AG04450 (cell line): ENCODE measurements at places on chromosomes 6 and 20.

DNA sequence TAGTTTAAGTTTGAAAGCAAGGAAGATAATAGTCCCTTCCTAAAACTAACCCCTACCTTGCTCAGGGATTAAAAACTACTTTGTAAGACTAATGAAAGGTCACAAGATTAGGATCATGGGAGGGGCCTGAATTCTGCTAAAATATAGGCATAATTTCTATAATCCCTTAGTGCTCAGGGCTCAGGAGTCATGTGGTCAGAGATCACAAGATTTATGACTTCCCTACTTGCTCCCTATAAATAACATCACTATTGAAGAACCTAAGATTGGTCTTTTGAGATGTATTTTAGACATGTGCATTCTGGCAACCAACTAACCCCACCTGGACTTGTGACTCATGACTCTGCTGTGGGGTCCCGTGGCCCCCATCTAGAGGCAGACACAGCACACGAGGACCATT, 81.1 kb downstream of the STMND1 start:
- no peak for DNase-seq

GRCh38 chr6:5308066-5308465, 46.8 kb downstream of the FARS2 start:
- DNase-seq, result no peak

DNA sequence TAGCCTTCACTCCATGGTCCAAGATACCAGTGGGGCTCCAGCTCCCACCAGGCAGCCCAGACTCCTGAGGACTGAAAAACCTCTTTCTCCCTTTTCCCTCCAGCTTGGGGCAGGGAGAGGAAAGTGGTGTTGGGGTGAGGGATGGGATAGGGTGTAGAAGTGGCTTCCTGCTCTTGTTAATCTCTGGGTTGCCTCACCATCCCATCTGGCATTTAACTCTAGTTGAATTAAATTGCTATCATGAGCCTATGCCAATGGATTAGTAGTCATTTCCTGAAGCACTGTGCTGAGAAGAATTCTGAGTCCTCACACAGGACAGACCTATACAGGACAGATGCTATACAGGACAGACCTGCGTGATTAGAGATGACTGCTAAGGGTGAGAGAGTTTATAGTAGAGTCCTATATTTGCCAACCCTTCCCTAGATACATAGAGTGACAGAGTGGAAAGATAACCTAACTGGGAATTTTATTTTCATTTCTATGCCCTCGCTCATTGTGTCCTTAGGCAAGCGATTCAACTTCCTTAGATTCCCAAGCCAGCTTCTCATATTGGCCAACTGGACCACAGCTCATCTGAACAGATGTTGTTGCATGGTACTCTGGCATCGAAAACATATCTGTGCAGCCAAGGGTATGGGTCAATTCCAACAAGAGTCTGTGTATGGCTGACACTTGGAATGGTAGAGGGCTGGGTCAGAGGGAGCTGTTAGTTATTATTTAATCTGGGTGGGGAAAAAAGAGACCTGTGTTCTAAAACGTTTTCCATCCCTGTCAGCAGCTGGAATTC, 42.8 kb downstream of the MCHR2 start:
- no peak for DNase-seq

DNA sequence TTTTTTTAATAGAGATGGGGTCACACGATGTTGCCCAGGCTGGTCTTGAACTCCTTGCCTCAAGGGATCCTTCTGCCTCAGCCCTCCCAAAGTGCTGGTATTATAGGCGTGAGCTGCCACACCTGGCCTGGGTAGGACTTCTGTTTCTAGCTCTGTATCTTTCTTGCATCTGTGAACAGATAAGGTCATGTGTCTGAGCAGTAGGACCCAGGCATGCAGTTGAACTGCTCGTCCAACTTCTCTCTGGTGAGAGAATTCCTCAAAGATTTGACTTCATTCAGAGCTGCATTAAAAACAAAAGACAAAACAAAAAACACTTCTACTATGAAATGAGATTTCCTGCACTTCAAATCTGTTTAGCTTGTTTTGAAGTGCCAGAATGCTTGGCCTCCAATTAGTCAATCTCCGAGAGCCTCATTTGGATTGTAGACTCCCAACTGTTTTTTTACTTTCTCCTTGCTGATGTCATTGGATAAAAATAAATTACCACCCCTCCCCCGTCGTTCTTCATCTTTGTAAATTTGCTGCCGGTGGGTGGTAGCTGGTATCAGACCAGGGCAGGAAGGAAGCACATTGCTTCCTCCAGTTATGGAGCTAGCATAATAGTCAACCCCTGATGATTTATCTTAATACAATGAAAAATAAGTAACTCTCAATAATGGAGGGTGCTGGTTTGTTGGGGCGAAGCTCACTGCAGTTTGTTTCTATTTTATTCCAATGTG, 17.6 kb downstream of the CD109 start:
- DNase-seq, result no peak

DNA sequence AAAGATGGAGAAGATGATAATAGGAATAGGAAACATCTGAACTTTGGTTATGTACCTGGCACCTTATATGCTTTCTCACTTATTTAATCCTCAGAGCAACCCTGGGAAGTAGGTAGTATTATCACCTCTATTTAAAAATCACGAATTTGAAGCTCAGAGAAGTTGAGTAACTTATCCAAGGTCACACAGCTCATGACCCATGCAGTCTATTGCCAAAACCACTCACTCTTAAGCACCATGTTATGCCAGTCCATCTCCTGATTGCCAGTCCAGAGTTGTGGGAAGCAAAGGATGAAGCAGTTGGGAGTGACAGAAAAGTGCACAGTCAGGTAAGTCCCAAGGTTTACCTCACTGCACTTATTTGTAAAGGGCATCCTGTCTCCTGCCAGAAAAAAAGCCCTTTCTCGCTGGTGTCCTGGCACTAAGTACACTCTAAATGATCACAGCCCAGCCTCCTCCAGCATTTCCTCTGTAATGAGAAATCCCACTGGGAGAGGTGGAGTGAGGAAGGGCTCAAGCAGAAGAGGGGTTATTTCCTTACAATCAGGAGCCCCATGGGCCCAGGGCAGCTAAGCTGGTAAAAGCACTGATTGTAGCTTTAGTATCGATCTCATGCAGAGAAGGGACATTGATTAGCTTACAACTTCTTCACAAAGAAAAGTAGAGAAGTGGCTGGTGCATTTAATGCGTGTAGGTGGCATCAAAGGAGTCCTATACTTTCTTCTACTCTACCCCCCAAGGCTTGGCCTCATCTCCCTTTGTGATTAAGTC, 21.3 kb upstream of the SCGN start:
- DNase-seq, result no peak

DNA sequence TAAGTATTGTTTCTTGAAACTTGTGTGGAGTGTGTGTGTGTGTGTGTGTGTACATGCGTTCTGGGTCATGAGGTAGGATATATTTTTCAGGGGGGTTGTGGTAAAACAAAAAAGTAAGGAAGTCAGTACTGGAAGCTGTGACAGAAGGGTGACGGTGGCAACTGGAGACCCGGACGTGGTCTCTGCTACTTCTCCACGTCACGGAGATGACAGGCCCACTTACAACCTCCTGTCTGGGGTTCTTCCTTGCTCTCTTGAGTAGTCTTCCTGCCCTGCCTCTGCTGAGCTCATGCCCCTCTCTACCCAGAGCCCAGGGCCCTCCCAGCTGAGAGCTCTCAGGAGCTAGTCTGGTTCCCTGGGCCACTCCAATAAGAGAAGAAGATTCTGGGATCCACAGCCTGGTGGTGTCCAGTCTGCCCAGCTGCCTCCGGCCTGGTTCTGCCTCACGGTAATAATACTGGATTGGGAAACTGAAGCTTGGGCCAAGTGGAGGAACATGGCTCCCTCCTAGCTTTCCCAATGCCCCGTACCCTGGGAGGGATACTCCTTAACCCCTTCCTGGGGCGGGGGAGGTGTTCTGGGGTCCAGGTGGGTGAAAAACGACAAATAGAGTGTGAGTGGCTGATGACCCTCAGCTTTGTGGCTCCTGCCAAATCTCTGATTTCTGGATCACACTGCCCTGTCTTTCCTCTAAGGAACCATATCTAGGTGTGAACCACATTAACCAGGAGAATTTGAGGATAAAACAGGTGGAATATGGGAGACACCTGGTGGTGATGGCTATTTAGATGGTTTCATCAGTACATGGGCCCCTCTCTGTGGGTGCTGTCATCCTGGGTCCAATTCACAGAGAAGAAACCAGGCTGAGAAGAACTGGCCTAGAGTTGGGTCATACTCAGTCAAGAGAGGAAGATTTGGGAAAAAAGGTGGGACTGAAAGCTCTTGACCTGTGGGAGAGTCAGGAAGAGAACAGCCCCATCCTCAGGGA, 27.2 kb downstream of the VEGFA start:
- DNase-seq, result no peak

GRCh38 chr6:75205776-75206575, at the start of gene COL12A1:
Gene COL12A1 (minus strand): TSS chr6:75206053. CDS start chr6:75202792, 3,261 bp downstream.
- DNase-seq, result peak; percentile 99

DNA sequence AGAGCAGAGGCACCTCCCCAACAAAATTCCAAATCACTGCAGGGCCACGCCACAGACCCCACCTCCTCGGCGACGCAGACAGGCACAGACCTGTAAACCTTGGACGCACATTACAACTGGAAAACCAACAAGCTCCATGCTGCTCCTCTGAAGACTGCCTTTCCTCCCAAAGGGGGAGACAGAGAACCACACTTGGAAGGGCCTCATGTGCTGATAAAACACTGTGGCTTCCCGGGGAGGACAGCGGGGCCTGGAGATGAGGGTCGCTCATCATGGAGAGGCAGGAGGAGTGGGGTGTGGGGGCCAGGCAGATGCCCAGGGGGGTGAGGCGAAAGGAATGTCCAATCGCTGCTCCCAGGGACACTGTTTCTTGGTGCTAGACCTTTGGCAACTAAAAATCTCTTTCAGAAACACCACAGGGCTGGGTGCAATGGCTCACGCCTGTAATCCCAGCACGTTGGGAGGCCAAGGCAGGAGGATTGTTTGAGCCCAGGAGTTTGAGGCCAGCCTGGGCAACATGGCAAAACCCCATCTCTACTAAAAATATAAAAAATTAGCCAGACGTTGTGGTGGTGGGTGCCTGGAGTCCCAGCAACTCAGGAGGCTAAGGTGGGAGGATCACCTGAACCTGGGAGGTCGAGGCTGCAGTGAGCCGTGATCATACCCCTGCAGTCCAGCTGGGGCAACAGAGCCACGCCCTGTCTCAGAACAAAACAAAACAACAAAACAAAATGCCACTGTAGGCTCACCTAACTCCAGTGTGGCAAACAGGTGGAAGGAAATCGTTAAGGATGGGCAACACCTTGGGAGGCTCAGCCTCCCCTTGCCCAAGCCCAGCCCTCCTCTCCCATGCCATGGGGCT, 53.8 kb downstream of the ABHD12 start:
- DNase-seq, result no peak

DNA sequence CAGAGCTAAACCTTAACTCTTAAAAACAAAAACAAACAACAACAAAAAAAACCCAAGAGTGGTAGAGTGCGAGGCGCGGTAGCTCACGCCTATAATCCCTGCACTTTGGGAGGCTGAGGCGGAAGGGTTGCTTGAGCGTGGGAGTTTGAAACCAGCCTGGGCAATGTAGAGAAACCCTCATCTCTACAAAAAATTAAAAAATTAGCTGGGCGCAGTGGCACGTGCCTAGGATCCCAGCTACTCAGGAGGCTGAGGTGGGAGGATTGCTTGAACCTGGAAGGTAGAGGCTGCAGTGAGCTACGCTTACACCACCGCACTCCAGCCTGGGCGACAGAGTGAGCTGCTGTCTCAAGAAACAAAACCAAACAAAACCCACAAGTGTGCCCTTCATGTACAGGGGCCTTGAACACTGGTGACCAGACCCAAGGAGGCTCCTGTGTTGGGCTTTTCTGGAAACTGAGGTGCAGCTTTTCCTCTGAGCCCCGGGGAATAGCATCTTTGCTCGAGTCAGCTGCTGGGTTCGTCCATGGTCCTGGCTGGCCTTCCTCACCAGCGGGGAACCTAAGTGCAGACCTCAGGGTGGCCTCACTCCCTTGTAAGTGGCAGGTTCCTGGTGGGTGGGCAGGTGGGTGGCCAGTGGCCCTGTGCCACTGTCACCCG, 39.9 kb downstream of the PYGB start:
- DNase-seq, result no peak

GRCh38 chr20:12502443-12502842, 506.3 kb upstream of the SPTLC3 start:
- DNase-seq, result no peak

- no peak for DNase-seq
Observed at GRCh38 chr6:15305496-15305895, 59.6 kb downstream of the JARID2 start.

DNA sequence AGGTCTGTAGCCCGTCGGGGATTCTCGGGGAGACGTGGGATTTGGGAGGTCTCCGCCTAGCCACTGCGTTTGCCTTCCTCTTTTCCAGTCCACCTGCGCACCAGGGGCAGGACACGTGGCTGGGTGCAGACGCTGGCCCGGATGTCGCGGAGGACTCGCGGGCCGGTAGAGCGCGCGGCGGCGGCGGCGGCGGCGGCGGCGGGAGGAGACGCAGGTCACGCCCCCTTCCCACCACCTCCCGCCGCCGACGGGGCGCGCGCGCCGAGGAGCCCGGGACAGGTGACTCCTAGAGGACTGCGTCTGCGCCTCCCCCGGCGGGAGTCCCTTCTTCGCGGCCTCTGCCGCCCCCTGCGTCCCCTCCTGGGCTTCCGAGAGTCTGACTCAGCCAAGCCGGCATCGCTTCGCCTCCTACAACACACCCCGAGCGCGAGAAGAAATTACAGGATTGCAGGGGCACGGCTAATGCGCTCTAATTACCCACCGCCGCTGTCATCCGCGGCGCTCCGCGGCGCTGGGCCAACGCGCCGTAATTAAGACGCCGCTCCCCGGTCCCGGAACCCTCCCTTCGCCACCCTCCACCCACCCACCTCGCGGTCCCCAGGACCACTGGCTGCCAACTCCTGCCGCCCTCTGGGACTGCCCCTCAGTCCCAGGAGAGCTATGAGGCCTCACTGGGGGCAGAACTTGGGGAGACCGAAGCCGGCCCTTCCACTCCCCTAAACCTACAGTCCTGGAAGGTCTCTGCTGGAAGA, 124.5 kb downstream of the MRPL14 start:
- DNase-seq, result no peak

DNA sequence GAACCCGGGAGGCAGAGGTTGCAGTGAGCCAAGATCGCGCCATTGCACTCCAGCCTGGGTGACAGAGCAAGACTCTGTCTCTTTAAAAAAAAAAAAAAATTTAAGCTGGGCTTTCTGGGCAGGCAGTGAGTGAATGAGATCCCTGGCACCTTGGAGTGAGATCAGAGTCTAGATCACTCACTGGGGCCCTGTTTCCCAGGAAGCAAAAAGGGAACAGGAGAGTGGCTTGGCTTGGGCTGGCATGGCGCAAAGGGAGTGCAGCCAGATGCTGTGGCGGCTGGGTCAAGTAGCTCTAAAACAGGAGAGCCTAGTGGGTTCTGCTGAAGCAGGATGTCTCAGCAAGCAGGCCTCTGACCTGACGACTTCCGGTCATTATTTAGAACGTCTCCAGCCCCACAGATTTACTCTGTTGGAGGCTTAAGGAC, 10.4 kb downstream of the PLCG1 start:
- no peak for DNase-seq

GRCh38 chr6:168875811-168876576, 377.7 kb downstream of the THBS2 start:
- no peak for DNase-seq

DNA sequence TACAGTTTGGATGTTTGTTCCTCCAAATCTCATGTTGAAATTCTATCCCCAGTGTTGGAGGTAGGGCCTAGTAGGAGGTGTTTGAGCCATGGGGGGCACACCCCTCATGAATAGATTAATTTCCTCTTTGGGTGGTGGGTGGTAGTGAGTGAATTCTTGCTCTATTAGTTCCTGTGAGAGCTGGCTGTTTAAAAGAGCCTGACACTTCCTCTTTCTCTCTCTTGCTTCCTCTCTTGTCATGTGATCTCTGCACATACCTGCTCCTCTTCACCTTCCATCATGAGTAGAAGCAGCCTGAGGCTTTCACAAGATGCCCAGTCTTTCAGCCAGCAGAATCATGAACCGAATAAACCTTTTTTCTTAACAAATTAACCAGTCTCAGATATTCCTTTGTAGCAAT, 340.2 kb upstream of the CHD6 start:
- DNase-seq, result no peak
